ENCODE measurements at places on chromosomes 12 and 14. TPM values are rescaled to one million over a fixed set of nuclear protein-coding genes. Genes with fewer than 3 reads are reported as not detected.

- DNase-seq, result no peak
Measured at GRCh38 chr14:95507174-95507573, 9.3 kb downstream of the SYNE3 start.

CLEC4D gene
- not detected for total RNA-seq

DNA sequence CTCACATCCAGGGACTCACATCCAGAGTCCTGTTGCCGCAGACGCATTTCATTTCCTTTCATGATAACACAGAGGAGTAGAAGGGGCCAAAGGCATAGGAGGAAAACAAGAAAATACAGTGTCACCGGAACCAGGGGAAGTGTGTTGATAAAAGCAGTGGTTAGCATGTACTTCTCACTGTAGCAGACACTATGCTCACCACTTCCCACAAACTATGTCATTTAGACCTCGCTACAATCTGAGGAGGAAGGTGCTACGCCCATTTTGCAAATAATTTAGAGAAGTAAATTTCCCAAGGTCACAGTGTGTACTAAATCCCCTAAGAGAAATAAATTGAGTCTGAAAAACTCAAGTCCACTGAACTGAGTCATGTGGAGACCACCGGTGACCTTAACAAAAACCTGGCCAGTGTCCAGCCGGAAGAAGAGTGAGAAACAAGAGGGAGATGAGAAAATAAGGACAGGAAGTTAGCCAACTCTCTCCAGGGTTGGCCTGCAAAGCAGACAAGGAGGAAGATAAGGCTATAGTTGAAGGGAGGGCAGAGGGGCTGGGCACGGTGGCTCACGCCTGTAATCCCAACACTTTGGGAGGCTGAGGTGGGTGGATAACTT lies 25.8 kb upstream of the TMCC3 start:
- DNase-seq, result no peak

SLC25A47 gene
- total RNA-seq, result not detected

GRCh38 chr12:4700621-4701026 lies 19.6 kb upstream of the GALNT8 start:
- no peak for DNase-seq

DNA sequence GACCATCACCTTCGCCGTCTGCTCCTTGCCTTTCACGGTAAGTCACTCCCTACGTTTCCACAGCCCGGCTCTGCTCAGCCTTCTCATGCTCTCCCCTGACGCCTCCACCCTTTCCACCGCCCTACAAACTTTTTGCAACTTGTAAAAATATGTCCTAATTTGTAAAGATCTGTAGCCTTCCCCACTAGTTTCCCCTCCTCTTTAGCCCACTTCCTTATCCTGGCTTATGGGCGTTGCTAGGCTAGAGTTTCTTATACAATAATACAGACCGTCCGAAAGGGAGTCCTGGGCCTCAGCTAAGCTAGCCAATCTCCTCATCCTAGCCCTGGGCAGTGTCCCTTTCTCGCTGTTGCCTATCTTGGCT lies 1.2 kb downstream of the PTGER2 start:
- no peak for DNase-seq

TDP1 gene
- total RNA-seq, result 96.8 TPM

DNA sequence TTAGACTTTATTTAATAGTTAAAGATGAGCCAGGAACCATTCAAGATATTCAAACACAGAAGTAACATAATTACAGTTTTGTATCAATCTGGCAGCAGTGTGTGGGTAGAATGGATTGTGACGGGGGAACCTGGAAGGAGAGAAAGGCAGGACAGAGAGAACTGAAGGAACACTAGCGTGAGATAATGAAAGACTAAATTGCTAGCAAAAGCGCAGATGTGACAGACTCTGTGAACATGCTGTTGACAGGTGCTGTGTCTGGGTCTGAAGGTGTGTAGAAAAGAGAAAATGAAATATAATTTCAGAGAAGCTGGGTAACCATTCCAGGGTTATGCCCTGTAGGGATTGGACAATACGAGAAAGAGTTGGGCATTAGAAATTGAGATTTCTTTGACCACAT lies 372.3 kb downstream of the SYT1 start:
- DNase-seq, result no peak

TPCN1 gene
- 20.5 TPM for total RNA-seq
